ENCODE measurements at places on chromosomes 11 and 22.

- ATAC-seq = peak; percentile 96
Observed at GRCh38 chr11:76799066-76799804, 16.1 kb downstream of the TSKU start.

DNA sequence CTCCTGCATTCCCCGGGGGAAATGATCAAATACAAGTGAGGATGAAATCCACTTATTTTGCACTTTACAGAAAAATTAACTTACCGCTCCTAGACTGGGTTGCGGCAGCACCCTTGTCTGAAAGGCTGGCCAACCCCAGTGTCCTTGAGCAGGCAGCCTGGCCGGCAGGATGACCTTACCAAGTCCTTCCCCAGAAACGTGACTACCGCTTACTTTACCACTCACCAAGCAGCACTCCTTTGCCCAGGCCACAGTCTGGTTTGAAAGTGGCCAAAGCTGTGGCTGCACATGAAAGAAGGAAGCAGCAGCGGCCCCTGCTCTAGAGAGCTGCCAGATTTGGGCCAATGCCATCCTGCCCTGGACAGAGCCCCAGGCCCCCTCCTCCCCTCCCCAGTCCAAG, 20.3 kb downstream of the MYH9 start:
- no peak for ATAC-seq

GRCh38 chr11:115083144-115083806, 404.9 kb downstream of the NXPE2 start:
- ATAC-seq = no peak

DNA sequence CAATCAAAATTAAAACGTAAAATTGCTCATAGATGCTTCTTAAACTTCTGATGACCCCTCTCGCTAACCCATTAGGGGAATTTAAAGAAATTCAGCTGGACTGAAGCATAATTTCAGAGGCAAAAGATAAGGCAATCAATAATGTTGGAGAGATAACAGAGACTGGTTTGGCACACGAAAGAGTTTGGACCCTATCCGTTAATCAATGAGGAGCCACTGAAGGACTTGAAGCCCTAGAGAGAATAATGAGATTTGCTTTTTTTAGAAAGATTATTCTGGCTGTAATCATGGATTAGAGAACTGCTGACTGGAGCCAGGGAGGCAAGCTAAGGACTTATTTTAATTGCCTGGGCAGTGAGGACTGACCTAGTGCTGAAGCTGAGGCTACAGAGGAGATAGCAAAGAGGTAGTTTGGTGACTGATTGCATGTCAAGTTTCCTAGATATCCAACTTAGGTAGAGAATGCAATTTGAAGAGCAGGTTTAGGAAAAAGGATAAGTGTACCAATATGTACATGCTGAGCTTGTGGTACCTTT, 11.9 kb upstream of the ARHGAP42 start:
- ATAC-seq = no peak

GRCh38 chr11:118135796-118136165, 16.8 kb downstream of the SCN4B start:
- no peak for ATAC-seq

DNA sequence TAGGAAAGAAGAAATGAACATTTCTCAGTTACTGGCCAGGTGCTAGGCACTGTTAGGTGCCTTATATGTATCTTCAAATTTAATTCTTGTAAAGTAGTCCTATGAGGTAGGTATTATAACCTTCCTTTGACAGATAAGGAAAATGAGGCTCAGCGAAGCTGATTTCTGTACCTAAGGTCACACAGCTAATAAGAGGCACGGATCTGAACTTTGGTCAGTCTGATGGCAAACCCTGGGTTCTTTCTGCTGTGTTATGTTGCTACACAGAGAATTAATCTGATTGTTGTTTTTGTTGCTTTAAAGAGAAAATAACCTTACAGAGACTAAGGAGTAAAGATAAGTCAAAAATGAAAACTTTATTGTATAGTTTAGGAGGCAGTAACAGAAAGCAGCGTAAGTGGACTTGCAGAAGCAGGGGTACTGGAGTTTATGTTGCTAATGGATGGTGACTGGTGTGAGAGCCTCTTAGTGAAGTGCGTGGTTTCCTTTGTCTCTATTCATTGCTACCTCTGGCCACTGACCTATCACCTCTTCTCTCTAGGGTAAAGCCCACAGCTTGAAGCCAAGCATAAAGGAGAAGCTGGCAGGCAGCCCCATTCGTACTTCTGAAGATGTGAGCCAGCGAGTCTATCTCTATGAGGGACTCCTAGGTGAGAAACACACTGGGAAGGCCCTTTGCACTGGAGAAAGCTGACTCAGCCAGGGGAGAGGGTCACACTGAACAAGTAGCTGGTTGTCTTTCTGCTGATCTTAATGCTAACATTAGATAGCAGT, 38.3 kb downstream of the MADD start:
- ATAC-seq = no peak

DNA sequence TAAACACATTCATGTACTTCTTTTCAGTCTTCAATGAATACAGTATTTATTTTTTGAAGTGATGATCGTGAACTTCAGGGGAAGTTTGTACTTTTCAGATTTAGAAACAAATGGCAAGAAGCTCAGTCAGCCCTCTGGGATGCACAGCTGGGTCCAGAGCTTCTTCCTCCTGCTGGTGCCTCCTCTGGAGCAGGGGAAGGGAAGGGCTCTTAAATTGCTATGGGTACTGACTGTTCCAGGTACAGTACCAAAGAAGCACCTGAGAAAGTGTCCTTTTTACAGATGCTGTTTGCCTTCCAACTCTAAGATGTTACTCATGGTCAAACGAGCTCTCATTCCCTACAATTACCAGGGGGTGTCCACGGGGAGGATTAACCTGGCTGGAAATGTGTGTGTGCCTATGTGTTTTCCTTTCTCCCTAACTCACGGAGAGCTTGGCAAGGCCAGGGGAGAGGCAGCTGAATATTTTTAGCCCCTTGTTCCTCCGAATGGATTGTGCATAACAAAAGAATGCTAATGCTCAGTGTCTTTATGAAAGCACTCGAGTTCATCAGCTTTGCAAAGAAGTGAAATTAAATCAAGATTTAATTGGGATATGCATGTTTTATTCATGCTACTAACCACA, 313.7 kb upstream of the CADM1 start:
- ATAC-seq = no peak

- peak; percentile 94 for ATAC-seq
Observed at GRCh38 chr22:22942511-22943329, 55.1 kb downstream of the IGLL5 start.

DNA sequence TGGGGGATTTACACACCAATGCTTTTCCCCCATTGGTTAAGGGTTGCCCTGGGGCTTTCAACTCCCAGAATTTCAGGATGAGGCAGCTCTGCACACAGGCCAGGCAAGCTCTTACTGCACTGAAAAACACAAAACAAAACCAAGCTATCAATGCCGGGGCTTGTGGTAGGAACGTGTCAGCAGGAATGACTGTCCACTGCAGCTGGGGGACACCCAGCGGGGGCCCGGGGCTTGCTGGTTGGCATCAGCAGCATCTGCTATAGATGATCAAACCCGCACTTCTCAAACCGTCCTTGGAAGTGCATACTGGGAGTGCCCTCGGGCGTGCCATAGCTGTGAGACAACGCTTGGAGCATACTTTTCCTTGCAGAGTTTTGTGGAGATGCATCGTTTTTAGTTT, 7.7 kb downstream of the TP53AIP1 start:
- ATAC-seq = no peak

GRCh38 chr11:14342906-14343305, 16.1 kb downstream of the RRAS2 start:
- ATAC-seq = no peak

DNA sequence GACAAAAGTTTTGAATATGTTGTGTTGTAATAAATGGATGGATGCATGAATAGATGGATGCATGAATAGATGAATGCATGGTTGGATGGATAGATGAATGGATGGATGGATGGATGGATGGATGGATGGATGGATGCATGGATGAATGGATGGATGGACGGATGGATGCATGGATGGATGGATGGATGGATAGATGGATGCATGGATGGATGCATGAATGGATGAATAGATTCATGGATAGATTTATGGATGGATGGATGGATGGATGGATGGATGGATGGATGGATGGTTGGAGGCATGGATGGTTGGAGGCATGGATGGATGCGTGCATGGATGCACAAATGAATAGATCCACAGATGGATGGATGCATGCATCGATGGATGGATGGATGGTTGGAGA, 623.2 kb upstream of the B3GAT1 start:
- no peak for ATAC-seq

DNA sequence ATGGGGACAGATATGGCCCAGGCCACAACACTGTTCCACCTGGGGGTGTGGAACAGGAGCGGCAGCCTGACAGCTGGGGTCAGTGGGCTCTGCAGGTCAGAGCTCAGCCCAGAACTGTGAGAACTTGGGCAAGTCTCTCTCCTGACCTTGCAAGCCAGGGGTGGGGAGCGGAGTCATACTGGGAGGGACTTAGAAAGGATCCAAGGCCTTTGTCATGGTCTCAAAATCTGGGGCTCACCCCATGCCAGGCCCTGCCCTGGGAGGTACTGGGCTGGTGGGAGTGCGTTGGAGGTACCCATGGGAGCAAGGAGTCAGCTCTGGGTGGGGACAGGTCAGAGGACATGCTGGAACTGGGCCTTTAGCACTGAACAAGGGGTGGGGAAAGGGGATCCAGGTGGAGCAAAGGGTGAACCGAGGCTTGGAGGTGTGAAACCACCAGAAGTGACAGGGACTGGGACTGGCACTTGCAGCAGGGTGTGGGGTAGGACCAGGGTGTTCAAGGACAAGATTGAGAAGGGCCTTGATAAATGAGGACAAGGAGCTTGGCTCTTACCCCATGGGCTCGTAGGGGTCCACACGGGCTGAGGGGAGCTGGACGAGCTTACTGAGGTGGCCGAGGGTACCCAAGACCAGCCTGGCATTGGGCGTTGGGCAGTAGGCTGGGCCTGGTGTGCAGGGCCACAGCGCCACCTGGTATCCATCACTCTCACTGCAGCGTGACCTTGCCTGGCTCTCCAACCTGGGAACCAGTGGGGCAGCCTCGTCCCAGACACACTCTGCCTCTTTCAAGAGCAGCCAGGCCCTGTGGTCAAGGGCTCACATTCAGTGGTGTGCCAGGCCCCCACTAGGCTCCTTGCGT, 7.4 kb upstream of the PMM1 start:
- peak; percentile 94 for ATAC-seq

DNA sequence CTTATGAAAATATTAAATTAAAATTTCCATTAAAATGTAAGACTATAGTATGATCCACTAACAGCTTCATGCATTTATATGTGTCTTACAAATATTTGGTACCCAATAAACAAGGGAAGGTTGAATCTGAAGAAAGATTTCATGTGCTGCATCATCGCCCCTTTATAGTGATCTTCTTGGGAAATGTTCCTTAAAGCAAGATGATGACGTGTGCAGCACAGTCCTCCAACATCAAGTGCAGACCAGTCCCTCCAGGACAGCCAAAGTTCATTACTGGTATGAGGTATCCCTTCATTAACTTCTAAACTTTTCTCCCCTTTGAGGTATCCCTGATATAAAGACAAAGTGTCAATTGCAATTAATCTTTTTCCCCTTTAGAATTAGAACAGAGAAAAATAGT, 567.0 kb downstream of the METTL15 start:
- ATAC-seq = no peak

DNA sequence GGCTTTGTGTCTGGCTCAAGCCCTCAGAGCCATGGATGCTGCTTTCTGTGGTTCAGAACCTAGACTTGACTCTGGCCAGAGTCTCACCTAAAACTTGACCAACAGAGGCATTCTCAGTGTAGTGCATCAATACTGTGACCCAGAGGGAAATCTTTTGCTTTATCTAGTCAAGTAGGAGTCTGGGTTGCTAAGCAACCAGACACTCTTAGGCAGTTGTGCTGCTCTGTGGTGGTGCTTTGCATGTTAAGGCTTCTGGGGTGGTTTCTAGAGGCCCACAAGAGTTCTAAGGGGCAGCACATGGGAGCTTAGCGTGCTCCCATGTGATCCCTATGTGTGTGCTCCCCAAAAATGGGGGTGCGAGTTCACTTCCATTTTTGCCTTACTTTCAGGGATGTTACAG, 224.6 kb upstream of the PLET1 start:
- no peak for ATAC-seq

Measured in SK-N-SH treated with all-trans-retinoic acid at 6 μM for 48 hours (cell line).